Ascending aorta (tissue), 2 donors: ENCODE measurements at places on chromosomes 1 and 21. TPM values are rescaled to one million over a fixed set of nuclear protein-coding genes. Genes with fewer than 3 reads are reported as not detected.

- no peak overlapping the region for H3K27ac ChIP-seq
- no peak for DNase-seq
- no peaks in the 10 kb centered on the region for H3K4me1 ChIP-seq
- no peaks in the 10 kb centered on the region for H3K36me3 ChIP-seq
Measured at GRCh38 chr1:33237579-33237978, 18.7 kb upstream of the ZNF362 start.

DNA sequence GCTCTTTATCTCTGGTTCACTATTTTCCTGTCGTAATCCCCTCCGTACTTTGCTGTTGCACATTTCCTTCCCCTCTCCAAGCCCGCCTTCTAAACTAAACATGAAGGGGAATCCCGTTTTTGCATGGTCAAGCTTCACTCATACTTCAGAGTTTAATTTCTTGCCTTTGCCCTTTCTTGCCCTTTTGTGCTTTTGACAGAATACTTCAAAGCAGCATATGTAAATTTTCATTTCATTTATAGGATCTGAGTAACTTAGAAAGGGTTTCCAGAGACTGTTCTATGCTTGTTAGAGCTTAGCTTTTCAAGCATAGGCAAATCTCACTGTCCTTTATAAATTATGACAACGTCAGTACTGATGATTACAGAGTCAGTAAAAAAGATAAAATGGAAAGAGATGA lies 27.7 kb downstream of the SPATA45 start:
- H3K4me3 ChIP-seq, result no peak overlapping the region
- no peaks in the 10 kb centered on the region for H3K4me1 ChIP-seq
- H3K36me3 ChIP-seq, result no peaks in the 10 kb centered on the region
- no peak overlapping the region for H3K27ac ChIP-seq
- no peak for DNase-seq
- H3K27me3 ChIP-seq, result no peaks in the 10 kb centered on the region

SPATA17 gene
- not detected for total RNA-seq

SYT11 gene
- total RNA-seq, result 17.7 TPM

PRDM16 gene
- 84.2 TPM for total RNA-seq

GRCh38 chr1:24960071-24960801 lies 30.2 kb upstream of the RUNX3 start:
- no peak overlapping the region for H3K27ac ChIP-seq
- no peak for DNase-seq
- H3K4me1 ChIP-seq, result no peaks in the 10 kb centered on the region
- no peaks in the 10 kb centered on the region for H3K27me3 ChIP-seq
- no peak overlapping the region for H3K4me3 ChIP-seq

DNA sequence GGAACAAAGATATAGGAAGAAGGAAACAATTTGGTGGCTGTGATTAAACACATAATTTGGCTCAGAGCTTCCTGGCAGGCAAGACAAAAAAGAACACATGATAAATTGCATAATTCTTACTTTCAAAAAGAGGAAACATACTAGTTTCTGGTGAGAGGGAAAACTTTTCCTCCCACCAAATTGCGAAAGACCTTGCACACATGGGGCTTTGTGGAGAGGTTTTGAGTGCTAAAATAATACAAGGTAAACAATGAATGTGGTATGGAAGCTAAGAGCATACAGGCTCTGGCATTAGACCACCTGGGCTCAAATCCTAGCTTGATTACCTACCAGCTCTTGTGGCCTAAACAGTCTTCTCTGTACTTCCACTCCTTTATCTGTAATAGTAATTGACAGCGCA lies 140.2 kb upstream of the HOOK1 start:
- peaks cover 6% of the 10 kb centered on the region for H3K4me1 ChIP-seq
- H3K27me3 ChIP-seq, result no peaks in the 10 kb centered on the region
- no peak for DNase-seq

PRAMEF5 gene
- not detected for total RNA-seq

DNA sequence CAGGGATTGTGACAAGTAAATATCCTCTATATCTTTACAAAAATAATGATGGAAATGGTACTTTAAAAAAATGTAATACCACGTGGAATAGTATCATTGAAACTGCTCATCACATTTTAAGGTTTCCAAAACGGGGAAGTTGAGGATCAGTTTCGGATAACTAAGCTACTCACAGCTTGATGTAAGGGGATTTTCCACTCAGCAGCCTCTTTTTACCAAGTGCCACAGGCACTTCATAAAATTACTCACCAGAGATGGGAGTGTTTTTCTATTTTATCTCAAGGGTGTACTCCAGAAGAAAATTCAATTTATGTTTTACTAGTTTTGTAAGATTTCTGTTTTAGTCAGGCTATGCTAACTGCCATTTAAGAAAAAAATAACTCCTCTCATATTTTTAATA lies 91.7 kb downstream of the TPR start:
- H3K27ac ChIP-seq, result no peak overlapping the region
- no peak overlapping the region for H3K4me3 ChIP-seq
- no peaks in the 10 kb centered on the region for H3K4me1 ChIP-seq
- no peak for DNase-seq
- H3K27me3 ChIP-seq, result no peaks in the 10 kb centered on the region
- no peaks in the 10 kb centered on the region for H3K36me3 ChIP-seq
